Pancreas (tissue), 10 donors: ENCODE measurements at places on chromosomes 1 and 21. TPM values are rescaled to one million over a fixed set of nuclear protein-coding genes. Genes with fewer than 3 reads are reported as not detected.

FAM151A gene
- polyA plus RNA-seq: not detected

KCNA2 gene
- polyA plus RNA-seq: 0.21 TPM

DNA sequence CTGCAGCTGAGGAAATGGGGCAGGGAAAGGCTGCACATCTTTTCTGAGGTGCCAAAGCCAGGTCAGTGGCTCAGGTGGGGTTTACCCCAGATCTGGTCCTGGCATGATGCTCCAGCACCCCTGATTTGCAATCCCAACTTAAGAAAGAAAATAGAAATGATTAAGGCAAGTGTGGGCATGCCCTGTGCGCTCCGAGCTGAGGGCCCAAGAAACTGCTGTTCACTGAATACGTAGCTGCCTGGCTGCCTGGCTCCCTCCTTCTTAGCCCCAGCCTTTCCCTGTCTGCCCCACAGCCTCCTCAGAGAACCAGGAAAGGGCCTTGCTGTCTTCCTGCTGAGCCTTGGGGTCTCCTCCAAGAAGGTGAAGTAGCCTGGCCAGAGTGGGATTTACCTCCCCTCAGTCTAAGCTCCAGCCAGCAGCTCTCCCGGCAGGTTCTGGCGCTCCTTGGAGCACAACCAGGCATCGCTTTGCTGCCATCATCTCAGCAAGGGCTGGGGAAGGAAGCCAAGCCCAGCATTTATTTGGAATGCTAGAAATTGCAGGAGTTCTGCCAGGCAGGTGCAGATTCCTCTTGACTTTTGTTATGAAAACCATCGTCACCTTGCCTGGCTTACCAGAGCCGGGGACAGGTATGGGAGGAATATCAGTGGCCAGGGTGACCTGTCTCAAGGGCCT, 51.3 kb upstream of the SELENON start:
- no peak overlapping the region for H3K4me3 ChIP-seq
- no peaks in the 10 kb centered on the region for H3K36me3 ChIP-seq
- DNase-seq: no peak
- no peaks in the 10 kb centered on the region for H3K4me1 ChIP-seq

DNA sequence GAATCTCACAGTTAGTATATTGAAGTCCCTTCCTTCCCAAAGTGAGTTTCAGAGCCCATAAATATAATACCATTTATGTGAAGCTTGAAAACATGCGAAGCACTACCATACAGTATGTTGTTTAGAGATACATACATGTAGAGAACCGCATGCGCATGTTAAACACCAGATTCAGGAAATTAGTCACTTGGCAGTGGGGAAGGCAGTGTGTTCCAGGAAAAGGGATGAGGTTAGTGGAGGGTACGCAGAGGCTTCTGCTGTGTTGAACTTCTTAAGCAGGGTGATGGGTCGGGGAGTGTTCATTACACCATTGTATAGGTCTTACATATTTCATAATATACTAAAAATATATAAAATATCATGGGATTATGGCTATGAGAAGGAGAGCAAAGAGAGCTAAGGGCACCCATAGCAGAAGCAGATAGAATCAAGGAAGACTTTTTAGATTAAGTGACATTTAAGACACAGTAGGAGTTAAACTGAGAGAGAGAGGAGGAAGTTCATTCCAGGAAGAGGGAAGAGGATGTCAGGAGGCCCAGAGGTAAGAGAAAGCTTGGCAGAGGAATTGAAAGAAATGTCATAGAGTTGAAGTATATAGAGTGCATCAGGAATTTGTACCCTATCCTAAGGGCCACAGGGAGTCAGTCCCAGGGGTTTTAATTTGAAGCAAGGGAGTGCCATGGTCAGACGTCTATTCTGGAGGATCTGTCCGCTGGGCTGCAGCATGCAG, 43.5 kb upstream of the SARS1 start:
- DNase-seq: no peak
- H3K4me1 ChIP-seq: no peaks in the 10 kb centered on the region
- H3K27me3 ChIP-seq: no peaks in the 10 kb centered on the region
- H3K36me3 ChIP-seq: peaks cover 15% of the 10 kb centered on the region
- H3K27ac ChIP-seq: no peak overlapping the region

DNA sequence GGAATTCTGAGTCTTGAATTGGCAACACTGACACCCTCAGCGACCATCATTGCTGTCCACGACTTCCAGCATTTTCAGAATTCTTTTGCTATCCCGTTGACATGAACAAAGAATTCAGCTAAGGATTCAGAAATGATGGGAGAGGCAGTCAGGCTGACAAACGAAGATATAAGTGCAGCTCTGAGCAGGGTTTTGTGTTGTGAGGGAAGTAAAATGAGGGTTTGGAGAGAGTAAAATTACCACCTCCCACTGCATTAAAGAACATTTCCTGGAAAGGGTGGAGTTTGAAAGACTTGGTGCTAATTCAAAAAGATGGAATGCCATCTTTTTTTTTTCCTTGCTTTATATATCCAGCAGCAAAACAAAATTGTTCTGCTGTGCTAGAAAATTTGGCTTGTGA, 4.9 kb upstream of the ELK4 start:
- no peak overlapping the region for H3K4me3 ChIP-seq
- H3K27ac ChIP-seq: no peak overlapping the region
- DNase-seq: no peak
- no peaks in the 10 kb centered on the region for H3K36me3 ChIP-seq
- H3K4me1 ChIP-seq: peaks cover 5% of the 10 kb centered on the region

DNA sequence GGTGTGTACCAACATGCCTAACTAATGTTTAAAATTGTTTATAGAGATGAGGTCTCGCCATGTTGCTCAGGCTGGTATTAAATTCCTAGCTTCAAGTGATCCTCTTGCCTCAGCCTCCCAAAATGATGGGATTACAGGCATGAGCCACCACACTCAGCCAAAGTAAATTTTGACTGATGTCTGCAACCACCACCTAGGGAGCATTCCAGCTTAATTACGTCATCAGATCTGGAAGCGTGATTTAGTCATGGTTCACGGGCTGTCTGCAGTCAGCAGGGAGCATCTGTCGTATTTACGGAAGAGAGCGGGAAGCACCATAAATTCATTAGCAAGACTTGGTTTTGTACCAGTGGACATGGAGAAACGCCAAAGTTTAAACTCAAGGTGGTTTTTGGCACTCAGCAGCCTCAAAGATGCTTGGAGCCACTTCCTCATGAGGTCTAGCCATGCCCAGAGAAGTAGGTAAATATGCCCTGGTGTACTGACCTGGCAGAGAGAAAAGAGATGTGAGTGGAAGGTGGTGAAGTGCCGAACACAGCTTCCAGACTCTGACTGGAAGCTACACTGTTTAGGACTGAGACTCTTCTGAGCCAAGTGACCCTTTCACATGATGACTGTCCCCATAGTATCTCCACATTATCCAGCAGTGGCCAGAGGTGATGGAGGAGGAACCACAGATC, 60.8 kb upstream of the SLC35F3 start:
- H3K27ac ChIP-seq: no peak overlapping the region
- DNase-seq: no peak
- no peaks in the 10 kb centered on the region for H3K27me3 ChIP-seq

- no peaks in the 10 kb centered on the region for H3K36me3 ChIP-seq
- no peak for DNase-seq
- H3K27ac ChIP-seq: no peak overlapping the region
- H3K27me3 ChIP-seq: peaks cover 31% of the 10 kb centered on the region
- peaks cover 17% of the 10 kb centered on the region for H3K4me1 ChIP-seq
- H3K4me3 ChIP-seq: peak overlapping the region; percentile 2
These were observed 271.4 kb downstream of the FOXD2 start for GRCh38 chr1:47709019-47709871.

- H3K4me3 ChIP-seq: peak within 1 kb of the TSS; percentile 96
- no peaks in the 10 kb centered on the region for H3K27me3 ChIP-seq
- peak within 1 kb of the TSS; percentile 97 for H3K27ac ChIP-seq
- peak; percentile 55 for DNase-seq
- H3K36me3 ChIP-seq: no peaks in the 10 kb centered on the region
These were observed at the start of gene SCMH1 for GRCh38 chr1:41241749-41242341. TSS of gene SCMH1 (minus strand) at chr1:41242306. CDS start at chr1:41186133, 56,173 bp downstream.
